Left renal cortex interstitium (tissue), 4 donors: ENCODE measurements at places on chromosomes 1 and 21. TPM values are rescaled to one million over a fixed set of nuclear protein-coding genes. Genes with fewer than 3 reads are reported as not detected.

GRCh38 chr1:51168266-51168845 lies 66.3 kb downstream of the C1orf185 start:
- DNase-seq, result no peak

Gene SLAMF7
- polyA plus RNA-seq, result 0.32 TPM

- DNase-seq, result peak; percentile 74
These were observed 43.4 kb upstream of the MRPS6 start for GRCh38 chr21:34029743-34030528.

DNA sequence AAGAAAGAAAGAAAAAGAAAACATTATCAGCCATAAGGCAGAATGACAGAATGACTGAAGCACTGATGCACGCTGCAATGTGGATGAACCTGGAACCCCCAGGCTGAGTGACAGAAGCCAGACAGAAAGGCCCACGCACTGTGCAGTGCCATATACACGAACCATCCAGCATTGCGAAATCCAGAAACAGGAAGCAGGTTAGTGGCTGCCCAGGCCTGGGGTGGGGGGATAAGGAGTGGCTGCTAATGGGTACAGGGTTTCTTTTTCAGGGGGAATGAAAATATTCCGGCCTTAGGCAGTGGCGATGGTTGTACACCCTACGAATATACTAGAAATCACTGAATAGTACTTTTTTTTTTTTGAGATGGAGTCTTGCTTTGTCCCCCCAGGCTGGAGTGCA lies 57.0 kb downstream of the CHD5 start:
- DNase-seq, result no peak

Gene ATP1A4
- 0.04 TPM for polyA plus RNA-seq

Gene DDR2
- polyA plus RNA-seq, result 25.2 TPM

Gene AMY1A
- polyA plus RNA-seq, result not detected

Gene SAMD13
- polyA plus RNA-seq, result 5.5 TPM

GRCh38 chr1:231319080-231319479 lies 18.6 kb downstream of the EXOC8 start:
- no peak for DNase-seq

Gene IQCC
- 10.4 TPM for polyA plus RNA-seq

- DNase-seq, result no peak
These were observed 66.5 kb downstream of the ADGRL2 start for GRCh38 chr1:81867235-81867634.

Gene FOXD2
- 9.3 TPM for polyA plus RNA-seq

GRCh38 chr1:72649211-72649888 lies 367.0 kb upstream of the NEGR1 start:
- no peak for DNase-seq

DNA sequence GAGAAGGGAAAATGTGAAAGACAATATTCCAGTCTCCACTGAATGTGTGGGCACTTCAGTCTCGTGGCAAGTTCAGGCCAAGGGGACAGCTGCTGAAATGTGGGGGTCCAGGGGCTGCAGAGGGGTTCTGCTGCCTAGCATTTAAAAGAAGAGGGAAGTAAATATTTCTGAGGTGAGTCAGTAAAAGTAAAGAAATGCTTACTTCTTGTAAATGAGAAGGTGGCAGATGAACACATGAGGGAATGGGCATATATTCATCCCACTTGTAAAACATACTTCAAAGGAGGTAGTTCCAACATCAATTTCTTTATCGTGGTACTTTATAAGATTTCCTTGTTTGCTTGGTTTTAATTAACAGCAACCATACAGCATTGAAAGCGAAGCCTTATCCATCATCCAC lies 63.1 kb upstream of the HIVEP3 start:
- DNase-seq, result no peak

- no peak for DNase-seq
These were observed 11.7 kb downstream of the GADD45A start for GRCh38 chr1:67696708-67697107.

- no peak for DNase-seq
These were observed 191.5 kb upstream of the AJAP1 start for GRCh38 chr1:4462831-4463484.

- no peak for DNase-seq
These were observed 518.2 kb upstream of the PBX1 start for GRCh38 chr1:164040754-164041153.

GRCh38 chr1:172136925-172137324 lies 283.6 kb upstream of the C1orf105 start:
- no peak for DNase-seq

DNA sequence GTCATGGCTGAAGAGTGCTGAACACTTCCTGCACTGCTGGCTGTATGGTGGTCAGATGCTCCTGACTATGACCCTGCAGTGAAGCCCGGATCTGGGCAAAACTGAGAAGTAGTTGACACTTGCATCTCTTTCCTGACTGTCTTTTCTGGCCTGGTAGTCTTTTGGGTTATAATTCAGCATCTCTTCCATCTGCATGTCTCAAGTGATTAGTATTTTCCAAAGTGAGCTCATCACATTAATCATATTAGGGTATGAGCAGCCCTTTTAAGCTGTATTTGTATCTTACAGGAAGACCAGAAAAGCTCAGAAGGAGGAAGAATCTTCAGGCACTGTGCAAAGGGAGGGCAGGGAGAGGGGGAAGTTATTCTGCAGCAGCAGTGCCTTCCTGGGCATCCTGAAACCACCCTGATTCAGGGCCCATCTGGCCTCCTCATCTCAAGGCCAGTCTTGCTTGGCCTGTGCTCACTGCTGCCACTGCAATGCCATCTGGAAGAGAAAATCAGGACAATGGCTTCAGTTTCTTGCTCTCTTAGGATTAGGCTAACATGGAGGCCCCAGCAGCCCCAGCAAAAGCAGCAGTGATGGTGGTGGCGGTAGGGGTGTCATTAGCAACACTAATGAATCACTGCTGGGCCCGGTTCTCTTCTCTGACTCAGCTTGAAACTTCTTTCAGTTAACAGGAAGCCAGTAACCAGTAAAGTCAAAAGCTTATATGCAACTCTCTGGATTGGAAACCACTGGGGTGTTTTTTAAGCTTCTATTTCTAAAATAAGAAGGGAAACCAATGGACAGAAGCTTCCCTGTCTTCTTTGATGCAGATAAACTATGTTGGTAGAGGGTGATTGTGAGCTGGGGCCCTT lies 63.3 kb upstream of the WDR26 start:
- no peak for DNase-seq

Gene PDIK1L
- polyA plus RNA-seq, result 17.3 TPM

DNA sequence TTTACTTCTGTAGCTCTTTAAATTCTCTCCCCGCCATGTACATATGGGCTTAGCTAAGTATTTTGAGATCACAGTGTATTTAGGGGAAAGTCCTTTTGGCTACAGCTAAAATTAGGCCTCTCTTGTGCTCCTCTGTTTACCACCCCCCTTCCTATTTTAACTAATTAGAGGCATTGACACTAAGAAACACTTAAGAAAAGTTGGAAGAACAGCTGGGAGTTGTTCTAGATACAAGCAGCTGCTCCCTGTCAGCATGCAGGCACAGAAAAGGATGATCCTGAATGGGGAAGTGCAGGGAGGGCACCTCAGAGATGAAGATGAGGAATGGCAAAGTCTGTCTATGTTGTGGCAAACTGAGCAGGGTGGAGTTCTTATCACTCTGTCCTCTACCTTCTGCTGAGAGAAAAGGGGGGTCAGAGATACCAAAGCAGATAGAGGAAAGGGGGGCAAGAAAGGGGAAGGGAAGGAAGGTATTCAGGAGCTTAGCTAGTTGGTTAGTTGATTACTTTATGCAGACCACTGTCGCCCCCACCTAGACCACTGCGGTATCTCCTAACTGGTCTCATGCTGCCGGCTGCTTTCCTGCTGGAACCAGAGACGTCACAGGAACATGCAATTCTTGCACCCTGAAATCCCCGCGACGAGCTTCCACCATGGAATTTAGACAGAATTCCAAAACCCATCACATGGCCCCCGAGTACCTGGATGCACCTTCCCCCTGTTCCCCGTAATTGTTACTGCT lies 82.4 kb upstream of the HOOK1 start:
- no peak for DNase-seq

DNA sequence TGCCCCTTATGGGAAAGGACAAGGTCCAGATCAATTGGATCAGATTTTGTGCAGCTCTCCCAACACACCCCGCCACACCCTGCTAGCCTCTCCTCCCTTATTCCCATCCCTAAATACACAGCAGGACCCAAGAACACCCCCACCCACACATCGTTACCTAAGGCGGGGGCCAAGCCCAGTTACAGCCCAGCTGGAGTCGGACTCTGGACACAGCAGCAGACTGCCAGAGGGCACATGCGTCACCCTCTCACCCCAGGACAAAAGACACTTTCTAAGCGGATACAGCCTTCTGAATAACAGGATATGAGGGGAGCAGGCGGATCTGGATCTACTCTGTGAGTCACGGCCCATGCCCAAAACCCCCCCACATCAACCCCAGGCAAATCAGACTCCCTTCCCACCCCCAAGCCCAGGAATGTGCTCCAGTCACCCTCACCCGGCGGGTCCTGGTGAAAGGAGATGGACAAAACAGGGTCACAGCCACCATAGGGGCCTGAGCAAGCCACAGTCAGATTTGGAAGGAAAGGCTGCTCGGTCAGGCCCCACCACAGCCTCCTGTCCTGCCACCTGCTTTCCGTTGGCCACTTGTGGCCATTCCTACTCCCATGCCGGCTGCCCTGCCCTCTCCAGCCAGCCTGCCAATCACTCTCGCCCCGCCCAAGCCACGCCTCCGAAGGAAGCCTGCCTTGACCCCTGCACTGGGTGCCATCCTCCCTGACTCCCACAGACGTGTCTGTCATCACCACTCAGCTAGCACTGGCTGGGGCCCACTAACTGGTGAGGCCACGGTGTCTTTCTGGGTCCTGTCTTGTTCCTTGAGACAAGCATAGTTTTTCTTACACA lies 4.0 kb downstream of the S100A16 start:
- no peak for DNase-seq

GRCh38 chr1:35115459-35116383 lies 36.5 kb downstream of the ZMYM1 start:
- no peak for DNase-seq

Gene HSD3B1
- polyA plus RNA-seq, result 0.36 TPM

GRCh38 chr21:28704746-28705145 lies 287.9 kb downstream of the LTN1 start:
- DNase-seq, result no peak

GRCh38 chr1:15849775-15850324 lies 2.3 kb downstream of the SPEN start:
- DNase-seq, result peak; percentile 91

- no peak for DNase-seq
These were observed 126.9 kb upstream of the PLPPR5 start for GRCh38 chr1:99131546-99131945.

GRCh38 chr1:244207935-244208244 lies 156.8 kb downstream of the ZBTB18 start:
- no peak for DNase-seq

Gene MIXL1
- polyA plus RNA-seq, result 0.24 TPM

- DNase-seq, result no peak
These were observed 43.3 kb upstream of the KCNQ4 start for GRCh38 chr1:40740039-40740996.

GRCh38 chr1:176531036-176531435 lies 68.1 kb downstream of the PAPPA2 start:
- DNase-seq, result no peak

DNA sequence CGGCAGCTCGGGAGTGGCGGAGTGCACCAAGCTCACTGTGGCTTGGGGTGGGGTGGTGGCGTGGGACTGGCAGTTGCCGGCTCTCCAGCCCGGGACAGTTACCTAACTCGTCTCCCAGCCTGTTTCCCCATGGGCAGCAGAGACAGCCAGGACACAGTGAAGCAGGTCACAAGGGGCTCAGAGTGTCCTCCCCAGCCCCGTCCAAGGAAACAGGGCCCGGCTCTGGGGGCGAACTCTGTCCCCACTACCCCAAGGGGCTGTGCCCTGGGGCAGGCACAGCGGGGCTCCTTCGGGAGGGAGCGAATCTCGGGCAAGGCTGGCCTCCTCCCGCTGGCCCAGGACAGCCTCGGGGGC lies 759 bp downstream of the GPR157 start:
- DNase-seq, result no peak

DNA sequence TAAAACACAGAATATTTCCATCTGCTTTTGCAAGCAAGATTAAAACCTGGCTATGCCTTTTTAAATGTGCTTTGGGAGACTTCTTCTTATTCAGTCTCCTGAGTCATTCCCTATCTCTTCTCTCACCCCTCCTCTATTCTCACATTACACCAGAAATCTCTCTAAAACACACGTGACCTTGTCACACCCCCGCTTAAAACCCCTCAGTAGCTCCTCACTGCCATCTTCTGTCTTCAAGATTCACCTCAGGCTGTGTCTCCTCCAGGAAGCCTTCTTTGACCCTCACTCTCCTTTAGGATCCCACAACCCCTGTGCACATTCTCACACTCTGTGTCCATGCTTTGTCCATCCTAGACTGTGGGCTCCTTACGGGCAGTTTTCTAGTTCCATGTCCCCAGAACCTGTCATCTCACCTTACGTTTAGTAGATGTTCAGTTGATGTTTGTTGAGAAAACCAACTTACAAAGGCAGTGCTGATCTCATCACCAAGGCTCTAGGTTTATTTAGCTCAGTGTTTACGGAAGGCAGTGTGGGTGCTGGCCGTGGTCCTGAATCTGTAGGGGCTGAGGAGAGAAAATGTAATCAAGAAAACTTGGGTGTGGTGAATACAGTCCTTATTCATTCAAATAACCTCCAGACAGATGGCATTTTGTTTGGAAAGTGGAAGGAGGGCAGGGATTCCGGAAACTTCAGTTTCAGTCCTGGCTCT lies 143.5 kb downstream of the DMRTA2 start:
- peak; percentile 32 for DNase-seq

- no peak for DNase-seq
These were observed 37.8 kb upstream of the GADD45A start for GRCh38 chr1:67647036-67647798.

DNA sequence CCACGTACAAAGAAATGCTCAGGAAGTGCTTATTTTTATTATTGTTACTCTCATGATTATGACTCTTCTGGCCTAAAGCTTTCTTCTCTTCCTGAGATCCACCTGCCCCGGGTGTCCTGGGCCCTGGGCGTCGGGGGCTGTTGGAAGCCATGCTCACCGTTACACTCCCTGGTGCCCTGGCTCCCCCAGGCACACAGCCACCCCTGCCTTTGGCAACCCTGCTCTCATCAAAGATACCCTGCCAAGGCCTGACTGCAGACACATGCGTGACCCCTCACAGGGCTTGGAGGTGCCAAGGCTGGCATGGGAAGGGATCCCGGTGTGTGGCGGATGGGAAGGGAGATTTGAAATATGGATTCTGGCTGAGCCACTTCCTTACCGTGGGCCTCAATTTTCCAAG lies 3.3 kb upstream of the KISS1 start:
- no peak for DNase-seq

Gene KLHDC7A
- 13.7 TPM for polyA plus RNA-seq

GRCh38 chr21:27681841-27682240 lies 715.0 kb upstream of the ADAMTS5 start:
- DNase-seq, result no peak

DNA sequence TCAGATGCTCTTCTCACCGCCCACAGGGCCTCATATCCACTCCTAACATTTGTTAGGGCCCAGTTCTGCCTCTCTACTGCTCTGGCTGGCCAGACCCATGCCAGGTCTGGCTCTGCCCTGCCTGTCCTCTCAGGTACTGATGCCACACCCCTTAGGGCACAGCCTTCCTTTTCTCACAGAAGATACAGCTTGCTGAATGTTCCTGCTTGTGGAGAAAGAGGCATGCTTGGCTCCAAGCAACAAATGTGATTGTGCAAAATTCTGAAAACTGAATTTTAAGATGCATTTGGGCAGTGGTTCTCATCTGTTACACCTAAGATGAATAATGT lies 178.1 kb downstream of the TGFBR3 start:
- DNase-seq, result no peak

- DNase-seq, result no peak
These were observed 94.7 kb upstream of the FAM78B start for GRCh38 chr1:166261511-166261910.

Gene MAN1C1
- 16.7 TPM for polyA plus RNA-seq

GRCh38 chr1:186325239-186325638 lies 49.8 kb downstream of the TPR start:
- no peak for DNase-seq
